NCI-H2029 (cell line): ENCODE measurements at places on chromosomes 11 and 22.

DNA sequence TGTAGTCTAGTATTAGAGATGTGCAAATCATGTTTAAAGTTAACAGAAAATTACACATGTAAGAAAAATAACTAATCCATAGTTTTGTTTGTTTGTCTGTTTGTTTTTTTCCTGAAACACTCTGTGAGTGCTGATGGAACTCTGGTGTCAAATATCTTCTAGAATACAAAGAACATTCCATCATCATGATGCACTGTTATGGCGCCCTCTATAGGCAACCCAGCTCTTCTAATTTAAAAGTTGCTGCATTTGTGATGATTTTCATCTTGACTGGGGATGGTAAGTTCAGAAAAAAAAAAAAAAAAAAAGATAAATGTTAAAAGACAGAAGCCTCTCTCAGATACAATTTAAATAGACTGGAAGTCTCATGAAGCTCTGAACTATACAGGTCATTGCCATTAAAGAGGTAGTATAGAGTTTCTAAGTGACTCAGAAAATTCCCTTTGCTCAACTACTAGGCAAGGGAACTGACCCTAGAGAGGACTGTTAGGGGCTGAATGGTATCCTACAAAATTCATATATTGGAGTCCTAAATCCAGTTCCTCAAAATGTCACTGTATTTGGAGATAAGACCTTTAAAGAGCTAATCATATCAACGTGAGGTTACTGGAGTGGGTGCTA is 597.2 kb upstream of the ANO3 start:
- no peak for DNase-seq

DNA sequence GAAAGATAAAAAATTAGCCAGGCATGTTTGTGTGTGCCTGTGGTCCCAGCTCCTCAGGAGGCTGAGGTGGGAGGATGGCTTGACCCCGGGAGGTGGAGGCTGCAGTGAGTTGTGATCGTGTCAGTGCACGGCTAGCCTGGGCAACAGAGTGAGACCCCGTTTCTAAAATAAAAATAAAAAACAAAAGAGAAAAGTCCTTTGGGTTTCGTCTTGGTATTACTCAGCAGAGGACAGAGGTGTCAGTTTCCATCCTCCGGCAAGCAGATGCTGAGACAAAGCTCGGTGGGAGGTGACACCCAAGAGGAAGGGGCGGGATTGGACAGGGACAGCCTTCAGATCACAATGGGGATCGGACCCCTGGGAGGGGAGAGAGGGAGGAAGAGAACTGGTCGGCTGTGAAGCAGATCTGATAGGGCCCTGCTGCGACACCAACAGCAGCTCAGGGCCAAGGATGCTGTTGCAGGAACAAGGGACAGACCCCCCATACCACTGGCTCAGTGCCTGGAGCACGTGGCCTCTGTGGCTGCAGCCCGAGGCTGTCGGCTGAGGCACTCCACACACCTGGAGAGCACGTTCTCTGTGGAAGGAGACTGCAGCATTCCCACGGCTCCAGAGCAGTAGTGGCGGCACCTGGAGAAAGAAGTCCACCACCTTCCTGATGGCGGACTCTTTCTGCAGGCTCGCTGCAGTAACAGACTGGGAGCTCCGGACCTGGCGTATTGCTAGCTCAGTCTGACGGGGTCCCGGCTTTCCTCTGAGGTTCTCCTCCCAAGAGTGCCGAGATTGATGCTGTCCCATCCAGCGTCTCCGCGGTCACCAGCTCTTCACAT is 5.2 kb upstream of the BID start:
- DNase-seq: no peak

DNA sequence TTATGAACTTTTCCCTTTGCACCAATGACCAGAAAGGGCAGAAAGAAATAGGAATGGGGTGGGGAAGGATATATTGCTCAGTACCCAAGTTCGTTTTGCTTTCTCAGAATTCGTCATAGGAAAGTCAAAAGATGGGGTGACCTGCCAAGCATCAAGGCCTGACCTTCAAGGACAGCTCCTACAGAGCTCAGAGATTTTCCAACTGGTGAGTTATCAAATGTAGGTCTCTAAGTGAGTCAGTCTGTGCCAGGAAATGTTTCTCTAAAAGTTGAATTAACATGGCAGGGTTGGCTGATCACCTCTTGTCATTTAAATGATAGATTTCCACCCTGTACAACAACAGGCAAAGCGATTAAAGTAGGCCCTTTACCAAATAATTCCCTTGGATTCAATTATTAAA is 307.2 kb downstream of the CADM1 start:
- no peak for DNase-seq

DNA sequence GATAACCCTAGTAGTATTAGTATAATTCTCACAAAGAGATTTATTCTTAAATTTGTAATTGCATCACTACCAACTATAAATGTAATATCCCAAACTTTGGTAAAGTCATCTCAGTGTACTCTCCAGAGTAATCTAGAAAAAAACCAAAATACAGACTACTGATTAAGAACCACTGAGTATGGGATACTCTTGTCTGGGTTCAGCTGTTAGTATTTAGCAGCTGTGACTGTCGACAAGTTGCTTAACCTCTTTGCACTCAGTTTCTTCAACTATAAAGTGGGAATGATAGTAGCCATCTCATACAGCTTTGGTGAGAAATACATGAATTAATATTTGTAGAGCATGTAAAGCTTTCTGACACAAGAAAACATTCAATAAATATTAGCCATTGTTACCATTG is 35.3 kb downstream of the C11orf65 start:
- no peak for DNase-seq

- no peak for DNase-seq
Measured at GRCh38 chr22:49820984-49821383, 6.7 kb downstream of the BRD1 start.

- no peak for DNase-seq
Measured at GRCh38 chr11:114083391-114084252, 24.1 kb downstream of the ZBTB16 start.

DNA sequence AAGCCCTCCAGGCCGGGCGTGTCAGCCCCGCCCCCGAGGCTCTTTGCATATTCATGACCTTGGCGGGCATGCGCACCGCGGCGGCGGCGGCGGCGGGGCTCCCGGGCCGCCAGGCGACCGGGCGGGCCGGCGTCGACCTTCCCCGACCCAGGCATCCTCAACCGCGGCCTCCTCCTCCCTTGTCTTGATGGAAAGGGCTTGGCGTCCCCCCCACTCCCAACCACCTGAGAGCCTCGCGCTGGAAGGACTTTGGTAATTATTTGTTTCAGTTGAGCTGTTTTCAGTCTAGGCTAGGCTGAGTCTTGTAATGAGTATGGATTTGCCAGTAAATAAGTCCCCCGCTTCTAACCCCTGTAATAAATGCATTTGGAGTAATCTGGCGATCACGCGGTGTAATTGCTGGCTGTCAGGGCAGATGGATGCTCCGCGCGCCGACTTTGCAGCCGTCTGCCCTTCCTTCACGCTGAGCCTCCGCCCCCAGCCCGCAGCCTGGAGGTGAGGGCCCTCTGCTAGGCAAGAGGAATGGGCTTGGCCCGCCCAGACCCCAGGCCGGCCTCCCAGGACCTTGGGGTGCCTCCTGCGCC is 25.2 kb downstream of the FLRT1 start:
- peak; percentile 26 for DNase-seq

DNA sequence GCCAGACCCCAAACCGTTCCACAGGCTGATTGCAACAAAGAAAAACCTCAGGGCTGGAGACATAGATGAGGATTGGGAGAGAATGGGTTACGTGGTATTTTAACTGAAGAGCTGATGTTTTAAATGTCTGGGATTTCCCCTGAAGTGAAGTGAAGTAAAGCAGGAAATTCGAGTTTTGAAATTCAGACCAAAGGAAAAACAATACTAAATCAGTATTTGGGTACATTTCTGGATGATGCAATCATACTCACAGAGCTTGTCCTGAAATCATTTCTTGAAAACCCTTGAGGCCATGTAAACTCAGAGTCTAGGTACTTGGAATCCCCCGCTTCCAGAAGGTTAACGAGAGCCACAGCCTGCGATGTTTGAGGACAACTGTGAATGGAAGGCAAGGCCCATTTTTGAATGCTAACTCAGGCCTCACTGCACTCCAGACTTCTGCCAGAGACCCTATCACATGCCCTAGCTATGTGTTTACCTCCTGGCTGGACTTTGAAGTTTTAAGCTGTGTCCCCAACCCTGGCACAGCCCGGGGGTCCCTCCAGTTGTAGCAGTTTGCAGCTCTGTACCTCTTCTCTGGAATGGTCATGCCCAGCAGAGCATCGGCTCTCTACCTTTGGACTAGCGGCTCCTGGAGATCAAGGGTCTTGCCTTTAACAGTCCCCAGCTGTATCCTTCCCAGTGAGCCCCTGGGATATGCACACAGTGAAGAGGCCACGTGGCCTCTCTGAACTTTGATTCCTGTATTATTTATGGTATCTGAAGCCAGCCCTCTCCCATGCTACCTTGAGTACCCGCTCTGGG is 5.4 kb upstream of the FTH1 start:
- no peak for DNase-seq
